GM13977 (cell line): ENCODE measurements at places on chromosomes 1 and 21.

GRCh38 chr21:43190544-43190943 is 21.7 kb downstream of the CRYAA start:
- no peak for DNase-seq

DNA sequence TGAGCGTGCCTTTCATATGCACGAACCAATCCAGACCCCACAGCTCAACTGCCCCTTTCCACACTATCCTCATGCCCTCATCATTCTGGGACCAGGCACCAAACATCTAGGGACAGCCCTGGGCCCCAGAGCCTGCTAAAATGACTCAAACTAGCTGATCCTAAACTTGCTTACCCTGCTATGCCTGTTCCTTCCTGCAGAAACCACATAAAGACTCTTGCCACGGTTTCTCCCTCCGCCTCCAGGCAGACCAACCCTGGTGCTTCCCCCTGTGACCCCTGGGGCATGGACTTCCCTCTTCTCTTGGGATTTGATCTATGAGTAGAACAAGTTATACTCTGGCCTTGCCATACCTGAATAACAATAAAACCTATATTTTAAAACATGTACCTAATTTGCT is 138.0 kb upstream of the CD34 start:
- no peak for DNase-seq

DNA sequence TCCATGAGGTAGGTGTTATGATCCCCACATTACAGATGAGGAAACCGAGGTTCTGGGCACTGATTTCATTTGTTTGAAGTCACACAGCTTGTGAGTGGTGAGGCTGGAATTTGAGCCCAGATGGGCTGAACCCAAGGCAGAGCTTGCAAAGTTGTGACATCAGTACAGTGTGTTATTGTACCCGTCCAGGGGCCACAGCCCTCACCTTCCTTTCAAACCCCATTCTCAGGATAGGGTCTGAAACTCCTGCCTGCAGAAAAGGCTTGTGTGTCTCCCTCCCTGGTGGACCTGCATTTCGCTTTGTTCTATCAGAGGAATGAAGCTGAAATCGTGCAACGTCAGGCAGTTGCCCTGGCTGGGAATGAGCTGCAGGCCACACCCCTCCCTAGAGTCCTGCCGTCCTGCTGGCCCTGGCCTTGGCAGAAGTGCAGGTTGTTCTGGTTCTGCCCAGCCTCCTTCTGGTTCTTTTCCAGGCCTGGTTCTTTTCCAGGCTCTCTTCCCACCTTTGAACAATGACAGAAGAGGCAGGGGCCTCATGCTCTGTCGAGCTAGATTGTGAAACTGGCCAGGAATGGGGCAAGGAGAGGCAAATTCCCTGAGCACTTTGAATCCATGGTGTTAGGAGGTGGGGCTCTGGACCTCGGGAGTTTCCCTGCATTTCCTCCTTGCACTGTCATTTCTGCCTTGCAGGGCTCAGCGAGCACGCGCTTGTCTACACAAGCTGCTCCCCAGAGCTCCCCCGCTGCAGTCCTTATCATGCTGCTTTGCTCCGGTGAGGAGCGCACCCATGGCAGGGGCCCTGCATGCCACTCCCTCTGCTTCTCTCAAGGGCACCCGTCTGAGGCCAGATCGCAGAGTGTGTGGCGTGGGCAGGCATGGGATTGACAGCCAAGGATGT is 8.2 kb upstream of the MYOM3 start:
- DNase-seq = no peak

- DNase-seq = no peak
Observed at GRCh38 chr1:226946841-226947240, 6.7 kb downstream of the COQ8A start.

DNA sequence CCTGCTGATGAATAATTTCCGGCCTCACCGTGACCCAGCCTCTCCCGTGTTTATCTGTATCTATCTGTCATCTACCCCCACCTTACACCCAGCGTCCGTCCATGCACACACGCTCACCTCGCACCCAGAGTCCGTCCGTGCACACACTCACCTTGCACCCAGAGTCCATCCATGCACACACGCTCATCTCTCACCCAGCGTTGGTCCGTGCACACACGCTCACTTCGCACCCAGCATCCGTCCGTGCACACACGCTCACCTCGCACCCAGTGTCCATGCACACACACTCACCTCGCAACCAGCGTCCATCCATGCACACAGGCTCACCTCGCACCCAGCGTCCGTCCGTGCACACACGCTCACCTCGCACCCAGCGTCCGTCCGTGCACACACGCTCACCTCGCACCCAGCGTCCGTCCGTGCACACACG is 25.0 kb upstream of the COL18A1 start:
- DNase-seq = no peak

DNA sequence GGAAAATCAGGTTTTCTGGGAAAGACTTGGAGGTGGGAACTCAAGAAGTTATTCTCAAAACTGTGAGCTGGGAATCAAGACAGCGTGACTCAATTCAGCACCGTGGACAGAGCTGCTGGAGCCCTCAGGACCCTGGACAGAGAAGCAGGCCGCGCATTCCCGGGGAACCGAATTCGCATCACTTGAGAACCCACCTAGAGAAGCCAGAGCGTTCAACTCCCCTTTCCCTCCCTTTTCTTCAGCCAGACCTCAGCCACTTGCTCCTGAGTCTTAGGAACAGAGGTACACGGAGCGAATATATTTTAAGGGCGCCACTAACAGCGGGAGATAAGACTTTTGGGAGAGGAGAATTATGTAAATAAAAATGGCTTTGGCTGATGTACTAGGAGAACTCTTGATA is 2.0 kb upstream of the LIN28A start:
- DNase-seq = peak; percentile 81

- DNase-seq = no peak
Observed at GRCh38 chr1:178183796-178184195, 89.9 kb downstream of the RASAL2 start.

DNA sequence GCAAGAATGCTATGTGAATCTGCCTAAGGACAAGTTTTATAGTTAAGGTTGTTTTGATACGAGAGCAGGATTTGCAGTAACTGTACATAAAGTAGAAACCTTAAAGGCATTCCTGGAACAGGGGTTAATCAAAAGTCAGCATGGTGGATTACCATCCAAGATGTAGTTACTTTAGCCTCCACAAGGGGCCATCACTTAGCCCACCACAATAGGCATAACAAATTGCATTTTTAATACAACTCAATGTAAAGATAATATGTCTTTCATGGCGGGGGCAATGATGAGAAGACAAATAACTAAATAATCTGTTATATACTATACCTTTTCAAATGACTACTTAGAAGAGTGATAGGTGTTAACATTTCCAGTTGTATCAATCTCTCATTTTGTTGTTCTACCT is 611.2 kb upstream of the ADGRL4 start:
- DNase-seq = no peak

DNA sequence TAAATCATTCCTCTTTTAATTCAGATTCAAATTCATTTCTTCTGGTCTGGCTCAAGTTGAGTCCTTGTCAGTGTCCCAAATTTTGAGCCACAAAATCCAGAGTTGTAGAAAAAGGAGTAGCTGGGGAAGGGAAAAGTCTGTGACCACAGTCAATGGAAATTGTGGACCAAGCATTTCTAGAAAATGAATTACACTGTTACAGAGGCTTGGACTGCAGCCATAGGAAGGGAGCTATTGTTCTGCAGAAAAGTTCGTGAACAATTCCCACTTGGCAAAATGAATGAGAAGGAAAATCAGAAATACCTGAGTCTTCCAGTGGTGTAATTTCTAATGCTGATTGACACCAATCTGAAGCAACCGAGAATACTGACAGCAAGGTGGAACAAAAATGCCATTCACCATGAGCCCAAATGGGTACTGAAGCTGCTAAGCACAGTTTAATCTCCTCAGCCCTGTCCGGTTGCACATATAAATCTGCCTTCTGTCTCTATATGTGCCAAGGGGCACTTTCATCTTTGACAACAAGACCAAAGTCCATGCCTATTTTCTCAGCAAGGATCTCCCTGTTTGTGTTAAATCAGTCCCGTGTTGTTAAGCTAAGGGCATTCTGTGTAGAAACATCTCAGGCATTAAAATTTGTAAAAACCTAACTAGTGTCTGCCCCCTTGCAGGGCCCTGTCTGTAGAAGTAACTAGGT is 51.3 kb downstream of the TEX35 start:
- DNase-seq = no peak

DNA sequence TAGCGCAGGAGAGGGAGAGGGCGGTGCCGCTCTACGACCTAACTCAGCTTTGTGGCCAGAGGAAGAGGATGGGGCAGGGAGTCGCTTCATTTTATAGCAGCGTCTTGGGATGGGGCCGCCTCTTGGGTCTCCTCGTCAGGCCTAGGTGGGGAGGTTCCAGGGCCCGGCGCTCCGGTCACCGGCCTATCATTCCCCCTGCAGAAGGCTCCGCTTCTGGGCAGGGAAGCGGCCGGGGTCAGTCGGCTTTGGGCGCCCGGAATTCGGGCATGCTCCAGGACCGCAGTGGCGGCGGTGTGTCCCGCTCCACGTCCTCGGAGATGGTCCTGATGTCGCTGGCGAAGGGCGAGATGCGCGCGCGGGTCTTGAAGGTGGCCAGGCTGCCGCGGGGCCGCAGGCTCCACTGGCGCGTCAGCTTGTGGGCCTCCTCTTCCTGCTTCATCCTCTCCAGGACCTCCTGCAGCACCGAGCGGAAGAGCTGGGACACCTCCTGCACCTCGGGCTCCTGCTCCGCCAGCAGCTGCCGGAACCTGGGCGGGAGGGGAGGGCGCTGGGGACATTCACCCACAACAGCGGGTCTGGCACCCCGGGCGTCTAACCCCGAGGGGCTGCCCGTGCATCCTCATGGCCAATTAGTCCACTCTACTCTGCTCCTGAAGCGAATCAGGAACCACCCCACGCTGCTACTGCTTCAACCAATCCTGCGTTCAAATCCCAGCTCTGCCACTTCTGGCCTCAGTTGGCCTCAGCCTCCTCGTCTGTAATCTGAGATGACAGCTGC is 13.0 kb downstream of the RD3 start:
- no peak for DNase-seq

DNA sequence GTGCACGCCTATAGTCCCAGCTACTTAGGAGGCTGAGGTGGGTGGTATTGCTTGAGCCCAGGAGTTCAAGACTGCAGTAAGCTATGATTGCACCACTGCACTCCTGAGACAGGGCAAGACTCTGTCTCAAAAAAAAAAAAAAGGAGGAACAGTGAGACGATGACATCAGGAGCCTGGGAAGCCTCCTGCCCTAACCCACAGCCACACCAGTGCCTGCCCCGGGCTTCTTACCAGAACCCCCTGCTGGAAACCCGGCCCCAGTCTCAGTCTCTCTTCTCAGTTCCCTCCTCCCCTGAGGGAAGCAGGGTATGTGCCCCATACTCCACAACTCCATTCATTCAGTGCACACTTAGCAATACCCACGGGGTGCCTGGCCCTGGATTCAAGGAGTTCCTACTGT is 9.1 kb downstream of the COL8A2 start:
- DNase-seq = no peak

- DNase-seq = peak; percentile 61
Observed at GRCh38 chr1:84988588-84988987, 8.3 kb downstream of the MCOLN2 start.

DNA sequence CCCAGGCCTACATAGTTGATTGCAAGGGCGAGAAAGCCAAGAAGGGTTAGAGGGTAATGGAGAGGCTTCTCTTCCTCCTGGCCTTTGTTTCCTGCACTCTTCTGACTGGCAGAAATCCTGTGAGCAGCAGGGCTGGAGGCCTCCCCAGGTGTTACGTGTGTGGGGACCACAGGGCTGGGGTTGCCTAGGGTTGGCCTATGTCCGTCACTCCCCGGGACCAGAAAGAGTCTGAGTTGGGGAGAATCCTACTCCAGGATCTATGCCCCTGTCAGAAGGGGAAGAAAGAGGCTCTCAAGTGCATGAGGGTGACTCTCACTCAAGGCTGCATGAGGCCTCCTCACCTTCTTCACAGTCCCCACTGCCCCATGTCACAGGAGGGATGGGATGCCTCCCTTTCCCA is 38.5 kb downstream of the IGFN1 start:
- peak; percentile 4 for DNase-seq

DNA sequence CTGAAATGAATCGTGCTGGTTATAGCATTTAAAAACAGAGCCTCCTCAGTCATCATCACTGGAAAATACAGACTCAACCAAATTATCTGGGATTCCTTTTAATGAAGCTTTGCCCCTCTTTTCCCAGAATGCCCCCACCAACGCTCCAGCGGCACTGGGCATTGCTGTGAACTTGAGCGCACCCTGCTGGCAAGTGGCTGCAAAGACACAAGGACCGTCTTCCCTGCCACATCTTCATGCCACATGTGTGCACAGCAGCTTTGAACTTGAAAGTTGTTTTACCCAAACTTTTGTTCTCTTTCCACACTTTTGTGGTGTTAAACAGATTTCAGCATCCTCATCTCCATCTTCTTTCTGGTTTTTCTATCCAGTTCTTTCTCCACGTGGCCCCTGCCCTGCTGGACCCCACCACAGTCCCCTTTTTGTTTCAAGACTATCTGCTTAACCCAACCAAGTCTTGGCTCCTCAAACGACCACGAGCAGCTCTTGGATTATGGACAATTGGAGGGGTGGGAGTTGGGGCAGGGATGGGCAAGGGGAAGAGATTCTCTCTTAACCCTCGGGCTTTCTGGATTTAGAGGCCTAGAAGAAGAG is 12.8 kb upstream of the LMX1A start:
- DNase-seq = peak; percentile 62

DNA sequence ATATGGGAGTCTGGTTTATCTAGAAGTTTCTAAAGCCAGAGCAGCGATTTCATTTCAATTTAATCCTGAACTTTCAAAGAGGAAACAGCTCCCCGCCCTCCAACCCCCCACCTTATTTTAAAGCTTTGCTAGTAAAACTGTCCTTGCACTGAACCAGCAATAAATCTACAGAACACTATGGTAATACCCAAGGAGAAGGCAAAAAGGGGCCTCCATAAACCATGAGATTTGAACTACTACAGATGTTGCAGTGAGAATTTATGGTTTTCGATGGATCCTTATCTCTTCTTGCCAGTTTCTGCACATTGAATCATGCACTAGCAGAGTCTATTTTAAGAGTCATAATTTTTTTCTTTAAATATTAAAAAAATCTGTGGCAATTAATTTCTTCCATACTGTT is 64.8 kb upstream of the BEND5 start:
- DNase-seq = no peak

GRCh38 chr1:10128101-10128765 is 82.1 kb upstream of the KIF1B start:
- DNase-seq = no peak

DNA sequence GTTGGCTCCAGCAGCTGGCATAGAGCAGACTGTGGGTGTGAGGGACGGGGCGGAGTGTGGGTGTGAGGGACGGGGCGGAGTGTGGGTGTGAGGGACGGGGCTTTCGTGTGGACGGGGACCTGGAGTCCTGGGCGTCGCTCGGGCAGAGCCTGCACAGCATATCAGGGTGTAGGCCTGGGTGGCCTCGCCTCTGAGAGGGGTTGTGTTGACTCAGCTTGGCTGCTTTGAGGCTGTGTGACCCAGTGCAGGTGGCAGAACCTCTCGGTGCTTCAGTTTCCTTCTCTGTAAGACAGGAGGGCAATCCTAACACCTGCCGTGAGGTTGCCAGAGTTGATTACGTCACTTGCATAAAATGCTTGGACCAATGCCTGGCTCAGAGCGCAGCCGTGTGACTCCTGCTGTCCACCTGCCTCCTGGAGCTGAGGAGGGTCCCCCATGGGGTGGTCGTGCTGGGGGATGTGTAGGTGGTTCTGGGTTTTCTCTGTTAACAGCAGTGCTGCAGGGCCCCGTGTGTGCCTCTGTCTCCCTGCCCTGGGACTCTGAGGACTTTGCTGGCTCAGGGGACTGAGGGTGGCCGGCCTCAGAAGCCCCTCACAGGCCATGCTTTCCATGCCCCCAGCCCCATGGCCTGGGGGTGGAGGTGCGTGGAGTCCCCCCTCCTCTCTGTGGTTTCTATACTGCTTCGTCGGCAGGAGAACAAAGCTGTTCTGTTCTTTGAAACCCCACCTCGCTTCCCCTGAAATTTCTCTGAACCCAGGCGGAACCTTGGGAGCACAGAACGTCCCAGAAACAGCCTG is 15.4 kb downstream of the PDXK start:
- no peak for DNase-seq
